Activated naive CD4-positive, alpha-beta T cell treated with anti-CD3 and anti-CD28 coated beads, Interleukin-2, amount 50 U/mL, for 72 hours (primary cell): ENCODE measurements at places on chromosomes 12 and 14. TPM values are rescaled to one million over a fixed set of nuclear protein-coding genes. Genes with fewer than 3 reads are reported as not detected.

Gene CLEC4E
- not detected for total RNA-seq

Gene CCDC175
- total RNA-seq, result not detected

Gene ANKRD33
- not detected for total RNA-seq

Gene LUM
- total RNA-seq, result not detected

Gene HRK
- total RNA-seq, result not detected

Gene TAS2R46
- 1.5 TPM for total RNA-seq

Gene CPNE6
- not detected for total RNA-seq

Gene ZNF385A
- total RNA-seq, result 1.2 TPM

Gene AHSA1
- total RNA-seq, result 192 TPM

Gene ZNF219
- 21.9 TPM for total RNA-seq

Gene CRIP1
- total RNA-seq, result 200 TPM

Gene KLRG1
- 1.6 TPM for total RNA-seq

Gene CCT2
- 238 TPM for total RNA-seq

Gene CLEC1B
- not detected for total RNA-seq

Gene KTN1
- total RNA-seq, result 109 TPM

Gene SMCO2
- total RNA-seq, result not detected

Gene LHX5
- not detected for total RNA-seq

Gene ESPL1
- total RNA-seq, result 76.3 TPM

Gene PNMA1
- 26.7 TPM for total RNA-seq

Gene FSCB
- not detected for total RNA-seq

Gene PLCZ1
- total RNA-seq, result not detected

Gene ATP5F1B
- total RNA-seq, result 897 TPM

Gene GLI1
- total RNA-seq, result 0.49 TPM

Gene SLC16A7
- 29.2 TPM for total RNA-seq

Gene OR4Q2
- total RNA-seq, result not detected

Gene CATSPERB
- 1.1 TPM for total RNA-seq

Gene CSRP2
- total RNA-seq, result 2.8 TPM

Gene HOXC5
- total RNA-seq, result not detected

Gene SAMD4A
- 2.3 TPM for total RNA-seq

Gene ARMH4
- 0.14 TPM for total RNA-seq

Gene SLCO1C1
- not detected for total RNA-seq

Gene CAPZA3
- total RNA-seq, result not detected

Gene CCDC91
- 13.6 TPM for total RNA-seq

Gene CMA1
- total RNA-seq, result not detected

Gene TTC7B
- total RNA-seq, result 9.1 TPM

Gene RAB15
- total RNA-seq, result 7.0 TPM

Gene CCDC197
- 0.49 TPM for total RNA-seq

Gene TAS2R43
- 2.7 TPM for total RNA-seq

Gene KRT6C
- total RNA-seq, result not detected

Gene DDX11
- total RNA-seq, result 232 TPM

Gene ASPG
- not detected for total RNA-seq

Gene IFI27
- total RNA-seq, result 3.0 TPM

Gene HCAR2
- total RNA-seq, result 0.39 TPM

Gene GPR137C
- 0.27 TPM for total RNA-seq
